Central memory CD8-positive, alpha-beta T cell (primary cell): ENCODE measurements at places on chromosomes 16 and 17.
A peak's percentile ranks its signal among the peaks of the same experiment; 100 is the strongest.

- H3K4me1 ChIP-seq, result peaks cover 9% of the 10 kb centered on the region
- DNase-seq, result no peak
- H3K27ac ChIP-seq, result no peak overlapping the region
- no peaks in the 10 kb centered on the region for H3K27me3 ChIP-seq
Observed at GRCh38 chr17:65918916-65919315, 273.0 kb downstream of the CEP112 start.

DNA sequence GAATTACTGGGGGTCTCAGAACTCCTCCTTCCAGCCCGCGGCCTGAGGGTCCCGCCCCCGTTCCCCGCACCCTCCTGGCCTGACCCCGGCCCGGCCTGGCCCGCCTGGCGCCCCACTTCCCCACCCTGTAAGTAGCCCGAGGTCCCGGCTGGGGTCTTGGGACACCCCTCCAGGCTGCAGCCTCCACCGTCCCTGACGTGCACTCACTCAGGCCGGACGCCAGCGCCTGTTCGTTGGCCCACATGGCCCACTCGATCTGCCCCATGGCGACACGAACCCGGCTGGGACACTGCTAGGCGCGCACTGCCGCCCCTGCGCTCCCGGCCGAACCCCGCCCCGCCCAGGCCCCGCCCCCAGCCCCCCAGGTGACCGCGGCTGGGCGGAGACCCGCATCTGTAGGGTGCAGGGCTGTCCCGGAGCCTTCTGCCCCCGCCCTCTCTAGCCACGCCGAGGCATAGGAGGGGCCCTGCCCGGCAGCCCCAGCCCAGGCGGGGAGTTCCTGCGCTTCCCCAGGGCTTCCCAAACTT lies at the start of gene CYBA:
TSS of gene CYBA (minus strand) at position 305 of the 527 bp plus-strand sequence. CDS start at position 265, 40 bp downstream.
- peak within 1 kb of the TSS; percentile 87 for H3K4me3 ChIP-seq
- peak within 1 kb of the TSS; percentile 92 for H3K27ac ChIP-seq
- H3K36me3 ChIP-seq, result peaks cover 25% of the 10 kb centered on the region
- peak; percentile 77 for DNase-seq

DNA sequence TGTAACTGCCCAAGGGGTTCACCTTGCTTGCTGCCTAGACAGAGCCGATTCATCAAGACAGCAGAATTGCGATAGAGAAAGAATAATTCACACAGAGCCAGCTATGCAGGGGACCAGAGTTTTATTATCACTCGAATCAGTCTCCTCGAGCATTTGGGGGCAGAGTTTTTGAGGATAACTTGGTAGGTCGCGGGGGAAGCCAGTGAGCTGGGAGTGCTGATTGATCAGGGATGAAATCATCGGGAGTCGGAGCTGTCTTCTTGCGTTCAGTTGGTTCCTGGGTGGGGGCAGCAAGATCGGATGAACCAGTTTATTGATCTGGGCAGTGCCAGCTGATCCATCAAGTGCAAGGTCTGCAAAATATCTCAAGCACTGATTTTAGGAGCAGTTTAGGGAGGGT lies 9.1 kb downstream of the ITGAM start:
- H3K36me3 ChIP-seq, result peaks cover 17% of the 10 kb centered on the region
- H3K4me1 ChIP-seq, result peaks cover 31% of the 10 kb centered on the region
- no peak for DNase-seq
- no peaks in the 10 kb centered on the region for H3K27me3 ChIP-seq
- H3K27ac ChIP-seq, result peak overlapping the region; percentile 77
- H3K4me3 ChIP-seq, result no peak overlapping the region

DNA sequence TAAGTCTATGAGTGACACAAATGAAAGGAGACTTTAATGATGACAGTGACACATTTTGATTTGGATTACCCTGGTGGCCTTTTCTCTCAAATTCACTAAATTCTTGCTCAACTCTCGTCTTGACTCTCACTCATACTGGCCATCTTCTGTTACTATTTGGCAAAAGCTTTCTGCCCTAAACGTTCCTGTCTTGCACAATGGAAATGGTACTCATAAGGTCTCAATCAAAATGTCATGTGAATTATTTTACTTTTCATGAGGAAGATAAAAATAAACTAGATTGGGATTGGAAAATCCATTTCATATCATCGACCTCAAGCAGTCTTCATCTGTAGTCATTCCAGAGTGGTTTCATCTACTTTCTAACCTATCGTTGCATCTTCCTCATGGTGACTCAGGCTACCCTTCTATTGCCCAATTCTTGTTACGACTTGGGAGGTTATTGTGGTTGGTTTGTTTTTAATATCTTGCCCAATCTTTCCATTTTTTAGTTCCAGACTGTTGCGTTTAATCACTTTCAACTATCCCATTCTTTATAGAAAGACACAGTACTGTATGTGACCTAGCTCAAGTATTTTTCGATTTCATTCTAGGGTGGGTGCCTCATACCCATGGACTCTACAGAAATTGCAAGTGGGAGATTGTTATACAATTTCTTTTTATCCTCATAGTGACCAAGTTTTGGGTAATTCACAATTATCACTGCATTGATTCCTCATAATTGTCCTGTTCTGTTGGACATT lies 317.2 kb upstream of the KCNJ16 start:
- H3K27ac ChIP-seq, result no peak overlapping the region
- DNase-seq, result no peak
- no peak overlapping the region for H3K4me3 ChIP-seq
- no peaks in the 10 kb centered on the region for H3K4me1 ChIP-seq

DNA sequence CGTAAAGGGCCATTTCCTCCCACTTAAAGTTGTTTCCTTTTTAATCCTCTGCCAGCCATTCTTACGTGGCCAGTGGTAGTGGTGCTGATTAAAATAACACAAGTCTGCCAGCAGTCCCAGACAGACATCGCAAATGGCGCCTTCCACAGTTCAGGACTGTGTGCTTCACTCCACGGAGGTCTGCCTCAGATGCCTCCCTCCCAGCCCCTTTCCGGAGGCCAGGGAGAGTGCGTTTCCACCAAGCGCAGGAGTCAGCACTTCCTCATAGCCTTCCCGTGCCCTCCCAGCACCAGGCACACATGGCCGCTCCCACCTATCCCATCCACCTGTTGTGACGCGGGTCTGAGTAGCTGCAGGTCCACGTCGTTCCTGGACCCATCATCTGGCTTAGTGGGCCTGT lies 205.6 kb downstream of the RPTOR start:
- no peak for DNase-seq
- H3K4me3 ChIP-seq, result no peak overlapping the region
- H3K27ac ChIP-seq, result no peak overlapping the region

GRCh38 chr17:38606646-38607611 lies 1.2 kb upstream of the SRCIN1 start:
- H3K4me3 ChIP-seq, result peak overlapping the region; percentile 75
- no peak for DNase-seq
- H3K27me3 ChIP-seq, result peaks cover 72% of the 10 kb centered on the region
- no peak overlapping the region for H3K27ac ChIP-seq
- H3K4me1 ChIP-seq, result peaks cover 13% of the 10 kb centered on the region
- peaks cover 8% of the 10 kb centered on the region for H3K36me3 ChIP-seq

GRCh38 chr17:42334677-42335076 lies 46.4 kb downstream of the STAT5A start:
- no peak overlapping the region for H3K4me3 ChIP-seq
- H3K27ac ChIP-seq, result no peak overlapping the region
- peaks cover 18% of the 10 kb centered on the region for H3K4me1 ChIP-seq
- no peaks in the 10 kb centered on the region for H3K27me3 ChIP-seq
- DNase-seq, result no peak

- DNase-seq, result no peak
- H3K36me3 ChIP-seq, result no peaks in the 10 kb centered on the region
- no peak overlapping the region for H3K27ac ChIP-seq
- H3K4me1 ChIP-seq, result peaks cover 5% of the 10 kb centered on the region
Observed at GRCh38 chr16:57318240-57318970, 33.9 kb upstream of the PLLP start.

DNA sequence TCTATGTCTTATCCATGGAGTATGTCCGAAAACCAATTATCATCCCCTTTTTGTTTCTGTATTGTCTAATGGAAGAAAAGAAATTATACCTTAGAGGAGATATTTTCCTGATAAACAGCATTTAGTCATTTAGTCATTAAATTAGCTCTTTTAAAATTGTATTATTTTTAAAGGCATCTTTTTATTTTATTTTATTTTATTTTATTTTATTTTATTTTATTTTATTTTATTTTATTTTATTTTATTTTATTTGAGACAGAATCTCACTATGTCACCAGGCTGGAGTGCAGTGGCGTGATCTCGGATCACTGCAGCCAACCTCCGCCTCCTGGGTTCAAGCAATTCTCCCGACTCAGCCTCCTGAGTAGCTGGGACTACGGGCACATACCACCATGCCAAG lies 559.1 kb downstream of the CDH13 start:
- no peak for DNase-seq
- H3K4me1 ChIP-seq, result no peaks in the 10 kb centered on the region
- peaks cover 2% of the 10 kb centered on the region for H3K36me3 ChIP-seq
- no peak overlapping the region for H3K27ac ChIP-seq

GRCh38 chr17:15298176-15298575 lies 33.0 kb upstream of the PMP22 start:
- H3K4me1 ChIP-seq, result no peaks in the 10 kb centered on the region
- no peak overlapping the region for H3K27ac ChIP-seq
- no peak overlapping the region for H3K4me3 ChIP-seq
- H3K36me3 ChIP-seq, result no peaks in the 10 kb centered on the region
- DNase-seq, result no peak

DNA sequence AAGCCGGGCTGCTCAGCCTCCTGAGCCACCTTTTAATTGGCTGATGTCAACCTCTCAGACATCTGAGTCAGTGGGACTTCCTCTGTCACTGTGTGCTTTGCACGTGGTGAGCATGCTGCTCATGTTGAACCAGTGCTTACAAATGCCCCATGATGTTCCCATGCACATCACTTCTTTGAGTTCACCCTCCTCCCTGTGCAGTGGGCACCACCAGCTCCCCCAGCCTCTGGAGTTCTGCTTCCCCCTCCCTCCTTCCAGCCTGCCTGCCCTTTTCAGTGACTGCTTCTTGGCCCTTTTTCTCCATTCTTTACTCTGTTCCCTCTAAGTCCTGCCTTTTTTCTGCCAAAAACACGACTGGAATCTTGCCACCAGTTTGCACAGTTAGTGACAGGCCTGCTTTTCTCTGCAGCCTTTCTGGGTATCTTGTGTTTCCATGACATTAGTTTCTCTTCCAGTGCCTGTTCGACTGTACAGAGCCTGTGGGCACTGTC lies 41.6 kb downstream of the USP10 start:
- H3K4me3 ChIP-seq, result no peak overlapping the region
- no peaks in the 10 kb centered on the region for H3K27me3 ChIP-seq
- peaks cover 37% of the 10 kb centered on the region for H3K4me1 ChIP-seq
- H3K27ac ChIP-seq, result peak overlapping the region; percentile 7
- DNase-seq, result no peak
- H3K36me3 ChIP-seq, result peaks cover 12% of the 10 kb centered on the region

GRCh38 chr16:48041981-48042421 lies 113.8 kb downstream of the ABCC12 start:
- no peak overlapping the region for H3K27ac ChIP-seq
- H3K4me3 ChIP-seq, result no peak overlapping the region
- peaks cover 7% of the 10 kb centered on the region for H3K27me3 ChIP-seq
